Renal cortical epithelial cell (primary cell): ENCODE measurements at places on chromosomes 16 and 17. TPM values are rescaled to one million over a fixed set of nuclear protein-coding genes. Genes with fewer than 3 reads are reported as not detected.

Gene CHST5
- total RNA-seq: 0.05 TPM in 1 of 2 replicates, not detected in the other

Gene FBXO39
- total RNA-seq: 0.20 TPM in 1 of 2 replicates, not detected in the other

Gene KRT24
- not detected in 2 replicates for total RNA-seq

Gene CRYM
- 4.7 and 5.0 TPM in 2 replicates for total RNA-seq

Gene HOXB1
- not detected in 2 replicates for total RNA-seq

Gene CCR7
- total RNA-seq: not detected in 2 replicates

Gene SOCS1
- total RNA-seq: 1.0 and 4.2 TPM in 2 replicates
